Liver (tissue), 10 donors: ENCODE measurements at places on chromosomes 6 and 20. TPM values are rescaled to one million over a fixed set of nuclear protein-coding genes. Genes with fewer than 3 reads are reported as not detected.

DNA sequence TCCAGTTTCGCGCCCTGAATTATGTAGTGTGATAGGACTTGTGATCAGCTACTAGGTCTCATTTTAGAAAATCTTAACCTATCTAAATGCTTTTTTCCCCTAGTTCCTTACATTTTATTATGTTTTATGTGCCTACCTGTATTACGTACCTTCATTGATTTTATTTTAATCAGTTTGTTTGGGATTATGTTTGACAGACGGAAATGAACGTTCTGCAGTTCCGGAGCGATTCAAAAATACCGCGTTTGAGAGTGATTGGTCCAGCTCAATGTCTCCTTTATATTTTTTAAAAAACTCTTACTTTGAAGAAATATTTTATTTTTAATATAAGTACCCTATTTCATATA, 114.3 kb upstream of the BTN3A2 start:
- DNase-seq: no peak

GRCh38 chr20:22352019-22352418, 232.4 kb downstream of the FOXA2 start:
- no peak for DNase-seq

- no peak for DNase-seq
Observed at GRCh38 chr20:33091147-33091546, 11.7 kb downstream of the BPIFB4 start.

- DNase-seq: no peak
Observed at GRCh38 chr20:61601361-61601760, 349.3 kb downstream of the CDH4 start.

- no peak for DNase-seq
Observed at GRCh38 chr6:69622230-69622629, 174.6 kb downstream of the LMBRD1 start.

- no peak for DNase-seq
Observed at GRCh38 chr6:57002197-57002596, 44.3 kb upstream of the KIAA1586 start.

DNA sequence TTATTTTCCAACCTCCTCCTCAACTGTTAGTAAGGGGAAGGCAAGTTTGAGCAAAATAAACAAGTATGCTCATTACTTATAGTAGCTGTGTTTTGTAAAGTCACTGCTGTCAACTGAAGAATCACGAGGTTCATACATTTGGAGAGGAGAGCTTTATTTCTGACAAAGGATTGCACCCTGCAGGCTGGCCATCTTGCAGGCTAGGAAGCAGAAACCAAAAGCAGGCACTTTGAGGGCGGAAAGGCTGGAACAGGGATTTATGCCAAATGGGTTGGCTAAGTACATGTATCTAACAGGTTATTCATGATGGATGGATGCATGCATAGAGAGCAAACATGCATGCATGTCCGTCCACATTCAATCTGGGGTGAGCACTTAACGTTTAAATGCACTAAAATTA, 46.7 kb downstream of the PSMB1 start:
- no peak for DNase-seq

GRCh38 chr6:142746524-142746923, 198.5 kb downstream of the HIVEP2 start:
- DNase-seq: no peak

GRCh38 chr20:24392612-24393011, 76.8 kb upstream of the SYNDIG1 start:
- DNase-seq: no peak

DNA sequence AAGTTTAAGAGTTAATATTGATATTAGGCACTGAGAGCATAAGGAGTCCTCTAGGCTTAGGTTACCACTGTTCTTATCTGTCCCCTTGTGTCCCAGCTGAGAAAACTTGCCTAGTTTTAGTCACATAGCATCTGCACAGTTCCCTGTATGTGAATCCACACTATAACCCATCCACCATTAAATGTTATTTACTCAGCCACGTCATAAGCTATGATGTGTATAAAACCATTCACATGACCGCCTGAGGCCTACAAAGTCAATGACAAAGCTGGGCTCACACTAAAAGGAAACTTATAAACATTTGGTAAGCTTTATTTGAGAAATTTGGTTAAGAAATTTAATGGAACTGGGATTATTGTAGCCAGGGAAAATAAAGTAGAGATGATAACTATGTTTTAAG, 59.2 kb upstream of the TFAP2D start:
- no peak for DNase-seq

- no peak for DNase-seq
Observed at GRCh38 chr6:1869769-1870168, 260.1 kb downstream of the FOXC1 start.

GRCh38 chr6:43772681-43773049, 2.7 kb downstream of the VEGFA start:
- DNase-seq: no peak

DNA sequence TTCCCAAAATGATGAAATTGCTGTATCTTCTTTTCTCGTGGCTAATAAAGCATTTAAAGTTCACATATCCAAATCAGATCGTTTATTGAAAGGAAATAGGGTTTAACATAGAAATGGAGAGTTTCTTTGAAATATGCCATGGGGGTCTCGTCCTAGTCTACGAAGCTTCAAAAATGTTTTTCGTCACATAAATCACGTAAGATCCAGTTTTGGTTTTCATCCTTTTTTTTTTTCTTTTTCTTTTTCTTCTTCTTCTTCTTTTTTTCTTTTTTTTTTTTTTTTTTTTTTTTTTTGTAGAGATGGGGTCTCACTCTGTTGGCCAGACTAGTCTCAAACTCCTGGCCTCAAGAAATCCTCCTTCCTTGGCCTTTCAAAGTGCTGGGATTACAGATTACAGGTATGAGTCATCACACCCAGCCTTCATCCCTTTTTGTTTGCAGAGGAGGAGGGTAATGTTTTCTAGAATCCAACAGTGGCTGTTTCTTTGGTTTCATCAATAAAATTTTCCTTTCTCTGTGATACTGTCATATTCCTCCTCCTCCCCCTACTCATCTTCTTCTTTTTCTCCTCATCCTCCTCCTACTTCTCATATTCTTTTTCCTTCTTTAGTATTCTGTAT, 94.7 kb upstream of the LOC128125822 start:
- DNase-seq: no peak

DNA sequence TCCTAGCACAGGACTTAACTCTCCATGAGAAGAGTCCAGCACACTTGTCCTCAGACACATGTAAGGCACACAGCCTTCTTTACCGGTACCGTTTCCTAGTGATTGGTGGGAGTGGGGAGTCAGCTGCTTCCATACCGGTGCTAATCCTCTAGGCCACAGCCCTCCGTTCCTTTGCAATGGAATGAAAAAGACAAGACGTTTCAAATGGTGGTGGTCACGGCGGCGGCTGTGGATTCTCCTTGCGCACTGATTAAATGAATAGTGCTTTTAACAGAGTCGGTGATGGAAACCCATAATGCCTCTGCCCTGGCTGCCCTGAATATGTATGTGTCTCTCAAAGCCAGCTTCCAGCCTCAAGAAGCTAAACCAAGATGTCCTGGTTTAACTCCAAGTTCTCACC, 34.8 kb upstream of the GABRR1 start:
- DNase-seq: no peak

DNA sequence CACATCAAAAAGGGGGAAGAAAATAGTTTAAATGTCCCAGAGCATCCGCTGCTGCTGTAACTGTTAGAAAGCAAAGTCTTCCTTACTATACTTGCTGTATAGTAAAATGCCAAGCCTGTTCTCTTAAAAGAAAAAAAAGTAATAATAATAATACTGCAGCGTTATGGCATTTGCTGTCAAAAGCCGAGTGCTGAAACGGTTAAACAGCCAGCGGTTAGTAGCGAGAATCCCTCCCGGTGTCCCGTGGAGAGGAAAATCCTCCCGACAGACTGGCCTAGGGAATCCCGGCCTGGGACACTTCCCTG, 19.5 kb upstream of the NFATC2 start:
- DNase-seq: no peak

DNA sequence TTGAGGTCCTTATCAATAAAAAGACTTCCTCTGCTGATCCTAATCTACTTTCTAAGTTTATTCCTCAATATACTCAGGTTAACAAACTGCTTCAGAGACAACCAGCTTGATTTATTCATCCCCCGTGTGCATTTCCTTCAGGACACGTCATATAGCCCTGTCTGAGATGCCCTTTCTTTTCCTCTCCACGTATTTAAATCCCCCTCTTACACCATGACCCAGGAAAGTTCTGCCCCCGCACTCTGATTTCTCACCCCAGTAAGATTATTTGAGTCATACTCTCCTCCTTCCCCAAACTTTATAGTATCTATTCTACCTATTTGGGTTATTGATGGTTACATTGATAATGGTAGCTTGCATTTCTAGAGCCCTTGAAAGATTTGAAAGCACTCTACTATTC, 9.8 kb upstream of the CGA start:
- DNase-seq: no peak

- no peak for DNase-seq
Observed at GRCh38 chr6:147684906-147685305, 176.4 kb downstream of the SAMD5 start.

DNA sequence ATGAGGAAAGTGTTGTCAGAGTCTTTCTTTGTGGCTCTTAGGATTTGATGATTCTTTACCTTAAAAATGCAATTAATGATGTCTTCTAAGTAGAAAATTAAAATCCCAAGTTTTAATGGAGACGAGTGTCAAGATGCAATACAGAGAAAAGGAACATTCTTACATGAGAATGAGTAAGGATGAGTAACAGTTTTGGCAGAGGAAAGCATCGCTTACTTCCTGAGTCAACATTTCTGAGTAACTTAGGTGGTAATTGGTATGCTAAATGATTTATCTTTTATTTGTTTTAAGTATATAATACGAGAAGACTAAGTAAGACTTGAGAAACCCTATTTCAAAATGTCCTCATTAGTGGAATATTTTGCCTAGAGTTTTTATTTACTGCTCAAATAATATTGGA, 101.3 kb downstream of the RTN4IP1 start:
- no peak for DNase-seq

DNA sequence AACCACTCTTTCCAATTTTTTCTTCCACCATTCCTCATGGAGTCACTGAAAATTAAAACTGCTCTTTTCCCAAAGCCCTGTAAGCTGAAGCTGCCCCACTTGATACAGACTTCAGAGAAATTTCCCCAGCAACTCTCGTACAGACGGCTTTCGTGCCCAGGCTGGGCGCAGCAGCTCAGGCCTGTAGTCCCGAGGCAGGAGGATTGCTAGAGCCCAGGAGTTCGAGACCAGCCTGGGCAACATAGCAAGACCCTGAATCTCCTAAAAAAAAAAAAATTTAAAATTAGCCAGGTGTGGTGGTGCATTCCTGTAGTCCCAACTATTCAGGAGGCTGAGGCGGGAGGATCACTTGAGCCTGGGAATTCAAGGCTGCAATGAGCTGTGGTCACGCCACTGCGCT, 6.6 kb downstream of the PPDPF start:
- no peak for DNase-seq

DNA sequence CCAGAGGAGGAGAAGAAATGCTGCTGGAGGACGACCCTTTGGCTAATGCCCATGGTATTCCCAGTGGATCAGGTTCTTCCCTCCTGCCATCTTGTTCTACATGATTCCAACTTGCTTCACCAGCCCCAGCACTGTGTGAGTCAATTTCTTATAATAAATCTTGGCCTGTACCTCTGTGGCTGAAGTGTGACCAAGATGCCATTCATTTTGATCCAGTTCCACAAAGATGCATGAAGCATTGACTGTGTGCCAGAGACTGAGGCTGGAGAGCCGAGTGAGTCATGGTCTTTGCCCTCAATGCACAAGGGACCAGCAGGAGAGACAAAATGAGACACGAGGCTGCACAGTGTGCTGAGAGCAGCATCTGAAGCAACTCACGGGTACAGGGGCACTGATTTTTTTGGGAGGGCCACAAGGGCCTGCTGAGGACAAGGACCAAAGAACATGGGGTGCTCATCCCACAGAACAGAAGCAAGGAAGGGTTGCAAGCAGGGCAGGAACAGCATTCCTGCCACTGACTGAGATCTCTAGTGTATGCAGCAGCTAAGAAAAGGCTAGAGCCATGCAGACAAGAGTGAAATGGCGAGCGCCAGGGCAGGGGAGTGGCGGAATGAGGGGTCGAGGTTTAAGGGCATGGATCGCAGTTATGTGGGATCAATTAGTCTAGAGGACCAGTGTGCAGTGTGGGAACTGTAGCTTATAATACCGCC, 207.0 kb downstream of the THBS2 start:
- no peak for DNase-seq

DNA sequence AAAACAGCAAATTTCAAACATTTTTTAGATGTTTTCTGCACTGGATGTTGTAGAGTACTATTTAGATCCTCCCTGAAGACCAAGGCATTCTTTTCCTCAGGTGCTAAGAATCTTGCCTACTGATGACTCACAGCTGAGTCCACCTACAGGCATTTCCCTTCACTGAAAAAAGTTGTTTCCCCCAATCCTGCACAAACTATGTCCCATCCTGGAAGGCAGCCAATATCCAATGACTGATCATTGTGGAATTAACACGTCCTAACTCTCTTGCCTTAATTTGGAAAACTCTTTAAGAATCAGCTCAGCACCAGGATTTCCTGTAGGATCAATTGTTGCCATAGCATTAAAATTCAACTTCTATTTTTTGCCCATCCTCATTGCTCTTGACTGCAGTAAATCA, 268.4 kb upstream of the IRAK1BP1 start:
- DNase-seq: no peak

DNA sequence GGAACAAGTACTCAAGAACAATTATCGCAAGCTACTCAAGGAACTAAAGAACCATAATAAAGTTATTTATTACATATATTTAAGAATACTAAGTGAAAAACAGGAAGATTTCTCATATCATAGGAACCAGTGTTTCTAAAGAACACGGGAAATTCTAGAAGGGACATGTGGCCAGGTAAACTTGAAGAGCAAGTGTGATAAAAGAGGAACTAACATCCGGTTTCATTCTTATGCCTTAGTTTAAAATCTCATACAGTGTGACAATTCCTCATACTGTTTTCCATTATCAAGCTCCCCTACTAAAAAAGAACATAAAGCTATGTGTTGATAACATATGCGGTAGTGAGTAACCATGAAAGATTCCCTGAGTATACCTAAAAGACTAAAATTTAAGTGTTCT, 163.5 kb upstream of the SHLD1 start:
- DNase-seq: no peak

DNA sequence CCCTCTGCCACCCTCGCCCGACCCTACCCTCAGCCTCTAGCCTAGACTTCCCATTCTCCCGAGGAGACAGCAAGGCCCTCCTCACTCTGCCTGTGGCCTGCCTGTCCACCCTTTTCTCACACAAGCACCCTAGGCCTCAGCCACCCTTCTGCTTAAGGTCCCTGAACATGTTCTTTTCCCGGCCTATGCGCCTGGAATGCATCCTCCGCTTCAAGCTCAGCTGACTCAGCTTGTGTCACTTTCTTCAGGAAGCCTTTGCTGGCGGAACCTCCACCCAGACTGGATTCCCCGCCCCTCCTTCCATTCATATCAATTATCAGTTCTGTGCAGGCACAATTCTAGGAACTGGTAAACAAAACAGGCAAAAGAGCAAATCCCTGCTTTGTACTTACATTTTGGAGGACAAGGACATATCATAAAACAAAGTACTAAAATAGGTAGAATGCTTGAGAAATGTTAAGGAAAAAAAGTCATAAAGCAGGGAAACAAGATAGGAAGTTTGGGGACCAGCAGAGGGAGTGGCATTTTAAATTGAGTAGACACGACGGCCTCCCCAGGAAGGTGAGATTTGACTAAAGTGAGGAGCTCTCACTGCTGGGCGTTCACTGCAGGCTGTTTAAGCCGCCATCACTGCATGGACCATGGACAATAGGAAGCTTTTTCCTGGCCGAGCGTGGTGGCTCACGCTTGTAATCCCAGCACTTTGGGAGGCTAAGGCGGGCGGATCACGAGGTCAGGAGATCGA, 17.9 kb upstream of the SNHG17 start:
- DNase-seq: no peak

TBXT gene
- total RNA-seq: not detected

CSTF1 gene
- 20.2 TPM for total RNA-seq

GHRH gene
- not detected for total RNA-seq

SUMO4 gene
- total RNA-seq: 0.84 TPM

NKX2-4 gene
- total RNA-seq: not detected
